Kidney (tissue), 22 donors: ENCODE measurements at places on chromosomes 3 and 15. TPM values are rescaled to one million over a fixed set of nuclear protein-coding genes. Genes with fewer than 3 reads are reported as not detected.

The RARRES1 gene
- 94.0 TPM for total RNA-seq

The LOXL1 gene
- total RNA-seq, result 33.2 TPM

The KLHL40 gene
- total RNA-seq, result not detected

The ECE2 gene
- not detected for total RNA-seq

The SERF2 gene
- 788 TPM for total RNA-seq
